ENCODE measurements at places on chromosomes 2 and 18. TPM values are rescaled to one million over a fixed set of nuclear protein-coding genes. Genes with fewer than 3 reads are reported as not detected.

Gene ZNF142
- 7.3 TPM for total RNA-seq

Gene CRYGD
- not detected for total RNA-seq

Gene CYBRD1
- 334 TPM for total RNA-seq

DNA sequence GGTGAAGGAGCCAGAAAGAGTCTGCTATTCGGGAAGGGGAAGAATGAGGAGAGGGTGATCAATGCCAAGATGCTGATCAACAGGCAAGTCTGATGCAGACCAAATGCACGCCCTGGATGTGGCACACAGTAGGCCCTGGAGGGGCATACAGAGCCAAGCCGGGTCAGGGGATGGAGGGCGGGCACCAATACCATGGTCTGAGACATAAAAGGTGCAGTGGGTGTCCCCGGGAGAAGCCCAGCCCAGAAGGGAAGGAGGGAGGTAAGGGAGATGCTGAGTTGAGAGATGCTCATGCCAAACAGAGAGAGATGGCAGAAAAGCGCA, 66.6 kb upstream of the ID2 start:
- no peak for DNase-seq

- peak; percentile 35 for DNase-seq
Measured at GRCh38 chr2:237860273-237860935, 981 bp downstream of the RAMP1 start.

- DNase-seq = no peak
Measured at GRCh38 chr2:211868996-211869533, 669.5 kb downstream of the ERBB4 start.

Gene MOCOS
- 9.0 TPM for total RNA-seq

DNA sequence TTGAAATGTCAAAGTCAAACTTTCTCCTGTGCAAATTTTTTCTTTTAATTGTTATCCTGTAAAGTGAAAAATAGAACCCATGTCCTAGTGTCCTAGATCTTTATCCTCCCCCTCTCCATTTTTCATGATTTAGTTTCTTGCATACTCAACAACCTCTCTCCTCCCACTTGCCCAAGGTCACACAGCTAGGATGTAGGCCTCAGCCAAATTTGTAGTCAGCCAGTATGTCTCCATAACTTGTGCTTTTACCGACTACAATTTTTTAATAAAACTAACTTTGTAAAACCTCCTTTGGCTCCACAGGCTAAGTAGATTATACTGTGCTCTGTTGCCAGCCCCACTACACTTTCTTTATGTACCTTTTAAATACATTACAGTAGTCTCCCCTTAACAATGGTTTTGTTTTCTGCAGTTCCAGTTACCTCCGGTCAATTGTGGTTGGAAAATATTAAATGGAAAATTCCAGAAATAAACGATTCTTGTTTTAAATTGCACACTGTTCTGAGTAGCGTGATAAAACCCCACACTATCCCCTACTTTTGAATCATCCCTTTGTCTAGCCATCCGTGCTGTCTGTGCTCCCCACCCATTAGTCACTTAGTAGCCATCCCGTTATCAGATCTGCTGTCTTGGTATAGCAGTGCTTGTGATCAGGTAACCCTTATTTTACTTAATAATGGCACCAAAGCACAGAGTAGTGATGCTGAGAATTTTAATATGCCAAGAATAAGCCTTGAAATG, 22.8 kb downstream of the GULP1 start:
- DNase-seq = peak; percentile 88

- DNase-seq = no peak
Measured at GRCh38 chr18:23935804-23936203, 78.8 kb upstream of the TTC39C start.

Gene TMEM37
- total RNA-seq = 2.6 TPM

GRCh38 chr2:54553775-54554174, 97.6 kb downstream of the SPTBN1 start:
- no peak for DNase-seq

GRCh38 chr2:221451862-221452788, 120.0 kb downstream of the EPHA4 start:
- DNase-seq = no peak

DNA sequence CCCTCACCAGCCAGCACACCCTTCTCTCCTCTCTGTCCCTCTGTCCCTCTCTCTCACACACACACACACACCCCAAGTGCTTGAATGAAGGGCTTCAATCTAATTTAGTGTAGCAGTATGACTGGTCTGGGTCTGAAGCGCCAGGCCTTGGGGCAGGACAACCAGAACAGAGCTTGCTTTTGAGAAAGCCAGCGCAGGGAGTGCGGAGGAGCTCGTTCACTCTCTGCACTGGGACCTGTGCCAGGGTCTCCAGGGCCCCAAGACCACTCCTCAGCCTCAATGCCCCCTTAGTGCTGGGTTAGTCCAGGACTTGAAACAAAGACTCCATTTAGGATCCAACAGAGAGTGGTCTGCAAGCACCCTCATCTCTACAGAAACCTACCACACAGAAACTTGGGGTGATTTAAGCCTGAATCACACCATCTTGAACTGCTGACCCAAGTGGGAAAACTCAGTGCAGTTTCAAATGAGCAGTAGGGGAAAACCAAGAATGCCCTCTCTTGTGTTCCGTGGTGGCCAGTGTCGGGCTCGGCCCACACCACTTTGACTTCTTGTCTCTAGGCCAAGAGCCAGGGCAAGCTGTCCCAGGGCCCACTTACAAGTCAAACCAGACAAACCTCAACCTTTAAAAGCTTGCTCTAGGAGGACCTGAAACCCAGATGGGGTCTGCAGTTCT, 66.6 kb upstream of the WIPF1 start:
- peak; percentile 25 for DNase-seq

Gene HOXD1
- total RNA-seq = not detected

Gene AKAIN1
- not detected for total RNA-seq

- peak; percentile 49 for DNase-seq
Measured at GRCh38 chr2:149799013-149799705, 211.6 kb upstream of the MMADHC start.

Gene COBLL1
- 5.1 TPM for total RNA-seq

Gene HJURP
- total RNA-seq = 5.8 TPM

- no peak for DNase-seq
Measured at GRCh38 chr2:61420991-61421544, 49.8 kb downstream of the USP34 start.

Gene SH2D6
- total RNA-seq = 2.1 TPM

Gene ADAM17
- 49.1 TPM for total RNA-seq

DNA sequence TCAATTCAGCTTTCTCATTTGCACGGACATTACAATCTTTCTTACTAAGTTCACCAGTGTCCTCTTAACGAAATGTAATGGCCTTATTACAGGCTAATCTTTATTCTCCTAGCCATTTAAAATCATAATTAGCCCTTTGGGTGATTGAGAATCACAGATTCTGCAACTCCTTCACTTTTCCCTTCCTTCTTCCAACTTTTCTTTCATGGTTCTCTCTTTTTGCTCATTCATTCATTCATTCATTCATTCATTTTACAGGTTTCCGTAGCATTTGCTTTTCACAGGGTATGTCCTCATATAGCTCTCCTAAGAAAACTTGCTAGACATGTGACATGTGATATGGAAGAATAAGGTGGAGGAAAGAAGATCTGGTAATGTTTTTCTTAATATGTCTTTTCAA, 16.0 kb downstream of the TBR1 start:
- DNase-seq = no peak

DNA sequence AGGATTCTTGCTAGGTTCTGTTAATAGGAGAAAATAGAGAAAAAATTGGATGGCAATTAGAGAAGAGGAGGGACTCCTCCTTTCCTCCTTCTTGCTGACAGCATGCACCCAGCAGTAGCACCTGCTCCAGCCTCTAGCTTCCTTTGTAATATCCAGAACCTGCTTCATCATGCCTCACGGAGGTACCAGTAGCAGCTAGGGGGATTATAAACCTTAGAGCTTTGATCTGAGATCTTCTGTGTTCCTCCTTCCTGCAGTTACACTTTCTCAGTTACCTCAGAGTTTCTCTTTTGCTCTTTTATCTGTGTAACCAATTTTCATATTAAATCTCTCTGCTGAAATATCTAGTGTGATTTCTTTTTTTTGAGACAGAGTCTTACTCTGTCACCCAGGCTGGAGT, 16.6 kb downstream of the DPP4 start:
- DNase-seq = no peak

Gene PLEKHA3
- total RNA-seq = 6.2 TPM

GRCh38 chr2:47401789-47402554, 984 bp upstream of the MSH2 start:
- no peak for DNase-seq

- DNase-seq = peak; percentile 98
Measured at GRCh38 chr2:45173513-45173912, 164.3 kb upstream of the SIX2 start.

Gene CCDC102B
- total RNA-seq = 35.3 TPM

GRCh38 chr2:131426727-131427126, 49.2 kb upstream of the TUBA3D start:
- no peak for DNase-seq

- no peak for DNase-seq
Measured at GRCh38 chr18:73733806-73734314, 413.8 kb downstream of the FBXO15 start.

DNA sequence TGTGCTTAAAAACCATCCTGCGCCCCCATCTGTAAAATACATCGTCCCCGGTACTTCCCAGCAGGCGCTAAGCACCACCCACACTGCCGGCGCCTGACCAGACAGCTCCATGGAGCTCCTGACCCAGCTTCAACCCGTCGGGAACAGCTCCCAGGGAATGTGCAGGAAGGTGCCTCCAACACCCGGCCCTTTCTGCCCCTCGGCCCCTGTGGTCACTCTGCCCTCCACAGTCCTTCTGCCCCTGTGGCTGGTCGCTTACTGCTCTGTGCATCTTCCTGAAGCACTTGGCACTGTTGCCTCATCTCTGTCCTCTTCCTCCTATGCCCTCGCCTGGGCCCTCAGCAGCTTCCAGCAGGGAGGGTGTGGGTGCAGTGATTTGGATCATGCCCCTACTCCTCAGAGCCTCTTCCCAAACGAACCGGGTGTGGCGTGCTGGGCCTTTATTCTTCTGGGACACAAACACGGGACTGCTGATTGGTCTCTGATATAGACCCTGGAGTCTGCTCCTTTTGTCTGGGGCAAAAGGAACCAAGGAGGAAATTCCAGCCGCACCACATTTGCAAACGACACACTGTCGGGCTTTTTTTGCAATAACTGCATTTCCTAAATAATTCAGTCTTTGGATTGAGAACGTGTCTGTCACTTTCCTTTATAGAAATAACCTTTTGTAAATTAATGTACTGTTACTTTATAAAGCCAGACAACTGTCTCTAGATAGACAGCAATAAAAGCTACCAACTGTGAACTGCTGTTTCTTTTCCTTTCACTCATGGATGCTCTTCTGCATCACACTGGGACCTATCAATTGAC, 65.9 kb downstream of the ADI1 start:
- no peak for DNase-seq

Gene ABCG8
- total RNA-seq = not detected

- DNase-seq = no peak
Measured at GRCh38 chr2:174580951-174581350, 16.7 kb downstream of the WIPF1 start.

Data from fibroblast of lung (primary cell).